ENCODE measurements at places on chromosomes 2 and 18.

- no peak for DNase-seq
These were observed 50.5 kb downstream of the USP37 start for GRCh38 chr2:218517434-218518206.

- DNase-seq = no peak
These were observed 8.2 kb downstream of the NFATC1 start for GRCh38 chr18:79403723-79404566.

- no peak for DNase-seq
These were observed 49.1 kb downstream of the LRPPRC start for GRCh38 chr2:43946685-43947084.

GRCh38 chr18:73663581-73663980 lies 484.1 kb downstream of the FBXO15 start:
- no peak for DNase-seq

DNA sequence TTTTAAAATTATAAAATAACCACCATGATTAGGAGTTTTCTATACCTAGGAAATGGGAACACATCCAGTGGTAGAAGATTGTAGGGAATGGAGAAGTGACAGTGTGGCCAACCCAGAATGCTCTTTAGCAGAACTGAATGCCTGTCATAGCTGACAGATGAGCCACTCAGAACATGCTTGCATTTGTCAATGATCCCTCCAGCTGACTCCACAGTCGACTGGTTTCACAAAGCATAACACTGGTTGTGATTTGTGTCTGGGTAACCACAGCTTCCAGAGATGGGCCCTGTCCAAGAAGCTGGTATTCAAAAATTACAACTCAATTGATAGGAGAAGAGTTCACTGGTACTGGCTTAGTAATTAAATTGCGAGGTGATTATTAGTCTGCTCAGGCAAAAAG lies 9.0 kb upstream of the CTIF start:
- no peak for DNase-seq

GRCh38 chr2:11278219-11278618 lies 66.2 kb downstream of the ROCK2 start:
- DNase-seq = no peak

- no peak for DNase-seq
These were observed 823.1 kb downstream of the EPHA4 start for GRCh38 chr2:220748875-220749479.

DNA sequence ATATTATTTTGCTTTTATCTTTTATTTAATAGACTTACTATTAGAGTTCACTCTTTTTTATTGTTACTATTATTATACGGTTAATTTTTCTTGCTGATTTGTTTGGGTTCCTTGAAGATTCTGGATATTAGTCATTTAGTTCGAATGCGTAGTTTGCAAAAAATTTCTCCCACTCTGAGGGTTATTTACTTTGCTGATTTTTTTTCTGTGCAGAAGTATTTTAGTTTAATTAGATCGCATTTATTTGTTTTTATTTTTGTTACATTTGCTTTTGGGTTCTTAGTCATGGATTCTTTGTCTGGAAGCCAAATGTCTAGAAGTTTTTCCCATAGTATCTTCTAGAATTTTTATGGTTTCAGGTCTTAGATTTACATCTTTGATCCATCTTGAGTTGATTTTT lies 585.2 kb downstream of the CPS1 start:
- no peak for DNase-seq

- DNase-seq = peak; percentile 60
These were observed 887.9 kb downstream of the NRXN1 start for GRCh38 chr2:50143822-50144575.
